ENCODE measurements at places on chromosomes 3 and 15.

- peak; percentile 22 for DNase-seq
Measured at GRCh38 chr3:98596541-98597500, 3.4 kb upstream of the CPOX start.

- peak; percentile 64 for DNase-seq
Measured at GRCh38 chr3:157428853-157429252, 7.8 kb upstream of the PTX3 start.

DNA sequence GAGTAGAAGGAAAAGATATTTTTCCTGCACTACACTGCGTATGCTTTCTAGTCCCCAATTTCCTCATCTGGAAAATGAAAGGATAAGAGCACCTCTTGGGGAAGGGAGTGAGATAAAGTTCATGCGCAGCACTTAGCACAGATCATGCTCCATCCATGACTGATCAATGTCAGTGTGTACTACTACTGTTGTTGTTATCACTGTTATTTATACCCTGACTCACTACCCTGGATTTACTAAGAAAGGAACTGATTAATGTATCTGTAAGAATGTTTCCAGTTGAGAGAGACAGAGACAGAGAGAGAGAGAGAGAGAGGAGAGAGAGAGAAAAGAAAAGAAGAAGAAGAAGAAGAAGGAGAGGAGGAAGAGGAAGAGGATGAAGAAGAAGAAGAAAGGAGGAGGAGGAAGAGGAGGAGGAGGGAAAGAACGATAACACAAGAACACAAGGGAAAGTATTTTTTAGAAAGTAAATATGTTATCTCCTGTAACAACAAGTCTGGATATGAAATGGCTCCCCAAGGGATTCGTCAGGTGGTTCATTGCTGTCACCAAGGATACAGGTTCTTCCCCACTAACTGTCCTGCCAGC lies 212.2 kb upstream of the PROK2 start:
- DNase-seq = no peak

- no peak for DNase-seq
Measured at GRCh38 chr15:61777689-61778088, 282.6 kb downstream of the VPS13C start.

GRCh38 chr3:132709761-132710160 lies 12.4 kb downstream of the NPHP3 start:
- no peak for DNase-seq

GRCh38 chr3:9898467-9899241 lies 4.0 kb upstream of the IL17RE start:
- no peak for DNase-seq

- DNase-seq = peak; percentile 73
Measured at GRCh38 chr3:31300456-31301443, 232.0 kb upstream of the STT3B start.

DNA sequence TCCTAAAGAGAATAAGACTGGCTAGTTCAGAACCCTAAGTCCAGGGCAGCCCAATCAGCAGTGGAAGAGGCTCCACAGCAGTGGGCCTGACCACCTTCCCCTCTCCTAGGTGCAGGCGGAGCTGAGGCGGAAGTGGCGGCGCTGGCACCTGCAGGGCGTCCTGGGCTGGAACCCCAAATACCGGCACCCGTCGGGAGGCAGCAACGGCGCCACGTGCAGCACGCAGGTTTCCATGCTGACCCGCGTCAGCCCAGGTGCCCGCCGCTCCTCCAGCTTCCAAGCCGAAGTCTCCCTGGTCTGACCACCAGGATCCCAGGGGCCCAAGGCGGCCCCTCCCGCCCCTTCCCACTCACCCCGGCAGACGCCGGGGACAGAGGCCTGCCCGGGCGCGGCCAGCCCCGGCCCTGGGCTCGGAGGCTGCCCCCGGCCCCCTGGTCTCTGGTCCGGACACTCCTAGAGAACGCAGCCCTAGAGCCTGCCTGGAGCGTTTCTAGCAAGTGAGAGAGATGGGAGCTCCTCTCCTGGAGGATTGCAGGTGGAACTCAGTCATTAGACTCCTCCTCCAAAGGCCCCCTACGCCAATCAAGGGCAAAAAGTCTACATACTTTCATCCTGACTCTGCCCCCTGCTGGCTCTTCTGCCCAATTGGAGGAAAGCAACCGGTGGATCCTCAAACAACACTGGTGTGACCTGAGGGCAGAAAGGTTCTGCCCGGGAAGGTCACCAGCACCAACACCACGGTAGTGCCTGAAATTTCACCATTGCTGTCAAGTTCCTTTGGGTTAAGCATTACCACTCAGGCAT lies 33.7 kb downstream of the VIPR1 start:
- DNase-seq = no peak

DNA sequence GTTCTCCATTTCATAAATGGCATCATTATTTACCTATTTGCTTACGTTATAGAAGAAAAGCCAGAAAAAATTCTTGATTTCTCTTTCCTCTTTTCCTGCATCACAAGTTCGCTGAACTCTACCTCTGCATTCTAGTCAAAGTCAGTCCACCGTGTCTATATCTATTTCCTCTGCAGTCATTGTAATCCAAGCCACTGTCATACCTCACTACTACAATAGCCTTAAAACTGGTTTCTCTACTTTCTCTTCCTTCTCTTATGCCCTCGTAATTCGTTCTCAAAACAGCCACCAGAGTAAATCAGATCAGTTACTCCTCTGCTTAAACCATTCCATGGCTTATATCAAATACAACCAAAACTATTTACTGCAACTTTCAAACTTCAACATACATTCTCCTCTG lies 13.4 kb upstream of the FAM81A start:
- DNase-seq = no peak

- no peak for DNase-seq
Measured at GRCh38 chr15:64146885-64147681, 4.4 kb upstream of the SNX22 start.

GRCh38 chr15:71746719-71747118 lies 63.6 kb upstream of the NR2E3 start:
- no peak for DNase-seq

- no peak for DNase-seq
Measured at GRCh38 chr3:19881036-19881435, 53.0 kb downstream of the EFHB start.

DNA sequence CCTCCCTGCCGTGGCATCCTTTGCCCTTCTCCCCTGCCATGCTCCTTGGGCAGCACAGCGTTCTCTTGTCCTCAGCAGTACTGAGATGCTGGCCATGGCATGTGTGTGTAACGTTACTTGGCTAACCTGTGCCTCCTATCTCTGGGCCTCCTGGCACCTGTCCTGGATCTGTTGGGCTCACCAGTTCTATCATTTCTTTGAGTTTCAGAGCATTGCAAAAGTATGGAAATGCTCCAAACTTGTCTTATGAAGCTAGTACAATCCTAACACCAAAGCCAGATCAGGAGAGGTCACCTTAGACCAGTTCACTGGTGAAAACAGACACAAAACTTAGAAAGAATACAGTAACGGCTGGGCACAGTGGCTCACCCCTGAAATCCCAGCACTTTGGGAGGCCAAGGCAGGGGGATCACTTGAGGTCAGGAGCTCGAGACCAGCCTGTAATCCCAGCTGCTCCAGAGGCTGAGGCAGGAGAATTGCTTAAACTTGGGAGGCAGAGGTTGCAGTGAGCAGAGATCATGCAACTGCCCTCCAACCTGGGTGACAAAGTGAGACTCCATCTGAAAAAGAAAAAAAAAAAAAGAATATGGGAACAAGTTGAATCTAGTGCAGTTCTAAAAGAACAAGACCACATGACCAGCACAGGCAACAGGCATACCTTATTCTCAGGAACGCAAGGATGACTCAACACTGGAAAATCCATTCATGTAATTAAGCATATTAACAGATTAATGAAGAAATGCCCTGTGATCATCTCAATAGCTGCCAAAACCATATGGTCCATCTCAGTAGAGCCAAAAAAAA lies 62.4 kb upstream of the TRPM1 start:
- no peak for DNase-seq

DNA sequence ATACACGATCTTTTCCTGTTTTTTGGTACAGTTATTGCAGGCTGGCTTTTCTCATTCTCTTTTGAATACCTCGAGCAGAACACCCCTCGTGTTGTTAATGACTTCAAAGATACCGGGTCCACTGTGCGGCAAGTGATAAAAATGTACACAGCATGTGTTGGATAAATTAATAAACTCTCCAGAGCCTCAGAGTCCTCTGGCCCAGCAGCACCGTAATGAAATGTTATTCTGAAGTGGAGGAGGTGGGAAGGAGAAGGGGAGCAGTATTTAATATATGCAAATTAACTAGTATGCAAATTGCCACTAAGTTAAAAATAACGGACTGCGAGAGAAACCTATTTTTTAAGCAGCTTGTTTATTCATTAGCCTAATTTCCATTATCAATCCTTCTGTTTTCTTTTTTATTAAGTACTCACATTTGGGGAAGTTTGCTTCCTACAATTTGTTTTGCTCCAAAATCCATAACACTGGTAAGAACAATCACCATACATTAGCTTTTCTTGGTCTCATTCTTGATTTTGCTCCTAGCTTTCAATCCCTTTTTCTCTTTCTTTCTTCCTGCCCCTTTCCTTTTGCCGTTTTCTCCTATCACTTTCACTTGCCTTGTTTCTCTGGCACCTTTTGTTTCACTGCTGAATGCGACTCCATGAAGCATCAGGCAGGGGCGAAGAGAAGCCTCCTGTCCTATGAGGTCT lies 462.3 kb upstream of the PPP2R3A start:
- DNase-seq = no peak

DNA sequence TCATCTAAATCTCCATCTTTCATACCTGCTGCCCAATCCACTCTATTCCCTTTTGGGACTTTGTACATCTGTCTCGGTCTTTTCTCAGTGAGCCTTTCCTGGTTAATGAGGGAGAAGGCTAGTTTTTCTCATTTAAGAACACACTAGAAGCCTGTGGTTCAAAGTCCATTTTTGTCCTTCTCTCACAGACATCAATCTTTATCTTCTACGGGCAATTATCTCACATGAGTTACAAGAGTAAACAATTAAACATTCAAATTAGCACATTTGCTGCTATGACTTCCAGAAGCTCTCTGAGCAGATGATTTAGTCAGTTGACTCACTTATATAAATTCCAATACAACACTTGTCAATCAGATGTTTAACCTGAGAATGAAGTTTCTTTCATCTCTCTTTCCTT lies 49.3 kb upstream of the KBTBD8 start:
- no peak for DNase-seq

- DNase-seq = no peak
Measured at GRCh38 chr3:187086831-187087230, 52.5 kb downstream of the RPL39L start.

DNA sequence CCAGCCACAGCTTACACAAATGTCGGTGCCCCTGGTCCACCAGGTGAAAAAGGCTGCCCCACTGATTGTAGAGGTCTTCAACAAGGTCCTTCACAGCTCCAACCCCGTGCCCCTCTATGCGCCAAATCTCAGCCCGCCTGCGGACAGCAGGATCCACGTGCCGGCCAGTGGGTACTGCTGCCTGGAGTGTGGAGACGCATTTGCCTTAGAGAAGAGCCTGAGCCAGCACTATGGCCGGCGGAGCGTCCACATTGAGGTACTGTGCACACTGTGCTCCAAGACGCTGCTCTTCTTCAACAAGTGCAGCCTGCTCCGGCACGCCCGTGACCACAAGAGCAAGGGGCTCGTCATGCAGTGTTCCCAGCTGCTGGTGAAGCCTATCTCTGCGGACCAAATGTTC lies 32.9 kb upstream of the ALPK3 start:
- DNase-seq = no peak

- DNase-seq = no peak
Measured at GRCh38 chr3:48344867-48345507, 11.5 kb upstream of the SPINK8 start.

DNA sequence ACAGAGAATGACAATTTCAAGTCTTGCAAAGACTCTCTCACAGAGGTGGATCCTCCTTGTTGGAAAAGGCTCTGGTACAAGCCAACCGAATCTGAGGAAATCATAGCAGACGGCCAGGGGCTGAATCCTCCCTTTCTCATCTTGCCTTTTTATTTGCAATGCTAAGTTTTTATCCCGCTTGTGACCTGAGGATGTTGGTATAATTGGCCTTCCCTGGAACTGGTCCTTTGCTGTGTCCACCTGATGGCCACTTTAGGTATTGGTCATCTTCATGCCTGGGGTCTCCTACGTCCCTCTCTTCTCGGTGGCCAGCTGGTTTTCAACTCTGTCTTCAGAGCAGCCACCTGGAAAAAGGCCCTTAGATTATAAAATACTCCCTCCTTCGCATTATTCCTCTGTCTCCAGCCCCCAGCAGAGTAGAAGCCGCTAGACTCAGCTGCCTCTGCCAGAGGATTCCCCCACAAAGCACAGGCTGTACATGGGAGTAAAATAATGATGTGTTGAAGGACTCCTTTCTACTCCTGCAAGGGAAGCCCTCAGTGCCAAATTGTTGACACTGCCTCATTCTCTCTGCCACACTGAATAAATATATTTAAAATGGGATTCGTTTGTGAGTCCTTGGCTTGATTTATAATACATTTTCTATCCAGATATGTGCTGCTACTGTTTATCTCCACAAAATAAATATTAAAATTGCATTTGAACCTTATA lies 208.9 kb upstream of the CFAP20DC start:
- no peak for DNase-seq

GRCh38 chr3:67028001-67028784 lies 30.1 kb downstream of the KBTBD8 start:
- DNase-seq = no peak

GRCh38 chr3:101676765-101677435 lies at the start of gene ZBTB11:
TSS of gene ZBTB11 (minus strand) at chr3:101677132. CDS start at chr3:101676914, 218 bp downstream.
- DNase-seq = no peak

DNA sequence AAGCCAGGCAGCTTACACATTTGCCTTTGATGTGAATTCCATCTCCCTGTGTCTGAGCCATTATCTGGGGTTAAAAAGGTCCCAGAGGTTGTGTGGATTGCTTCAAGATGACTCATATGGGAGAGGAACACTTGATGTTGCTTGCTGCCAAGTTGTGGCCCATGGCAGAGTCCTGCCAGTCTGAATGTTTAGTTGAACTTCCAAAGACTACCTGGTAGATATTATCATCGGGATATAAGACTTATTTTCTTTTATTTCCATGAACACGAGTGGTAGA lies 85.6 kb downstream of the TJP1 start:
- DNase-seq = no peak

- no peak for DNase-seq
Measured at GRCh38 chr3:148002705-148003205, 593.6 kb downstream of the ZIC1 start.

- DNase-seq = peak; percentile 64
Measured at GRCh38 chr15:70362886-70363285, 265.2 kb upstream of the TLE3 start.

- DNase-seq = no peak
Measured at GRCh38 chr3:27589795-27590194, 105.6 kb upstream of the SLC4A7 start.

- peak; percentile 32 for DNase-seq
Measured at GRCh38 chr3:184648636-184649035, 63.2 kb downstream of the MAGEF1 start.

DNA sequence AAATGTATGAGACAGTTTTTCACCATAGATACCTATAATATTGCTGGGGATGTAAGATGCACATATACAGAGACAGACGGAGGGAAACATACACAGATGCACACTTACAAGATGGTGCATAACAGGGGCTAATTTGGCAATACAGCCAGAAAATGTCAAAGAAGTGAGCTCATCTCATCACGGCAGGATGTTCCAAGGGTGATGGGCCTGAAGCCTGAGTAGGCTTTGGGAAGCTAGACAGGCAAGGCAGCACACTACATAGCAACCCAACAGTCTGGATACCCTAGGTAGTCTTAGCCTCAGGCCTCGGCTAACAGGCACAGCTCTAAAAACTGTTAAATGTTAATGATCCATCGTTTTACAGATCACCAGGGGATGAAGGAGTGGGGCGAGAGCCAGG lies 148.5 kb downstream of the OSBPL10 start:
- no peak for DNase-seq

- DNase-seq = no peak
Measured at GRCh38 chr15:92614791-92615785, 40.5 kb downstream of the FAM174B start.

GRCh38 chr3:150238048-150238802 lies 169.9 kb upstream of the TSC22D2 start:
- no peak for DNase-seq

Data from NCI-H524 (cell line).